Stimulated activated CD4-positive, alpha-beta T cell treated with anti-CD3 and anti-CD28 coated beads, Interleukin-2, amount 100 ng/mL, for 4 hours (primary cell): ENCODE measurements at places on chromosomes 13 and 19.

DNA sequence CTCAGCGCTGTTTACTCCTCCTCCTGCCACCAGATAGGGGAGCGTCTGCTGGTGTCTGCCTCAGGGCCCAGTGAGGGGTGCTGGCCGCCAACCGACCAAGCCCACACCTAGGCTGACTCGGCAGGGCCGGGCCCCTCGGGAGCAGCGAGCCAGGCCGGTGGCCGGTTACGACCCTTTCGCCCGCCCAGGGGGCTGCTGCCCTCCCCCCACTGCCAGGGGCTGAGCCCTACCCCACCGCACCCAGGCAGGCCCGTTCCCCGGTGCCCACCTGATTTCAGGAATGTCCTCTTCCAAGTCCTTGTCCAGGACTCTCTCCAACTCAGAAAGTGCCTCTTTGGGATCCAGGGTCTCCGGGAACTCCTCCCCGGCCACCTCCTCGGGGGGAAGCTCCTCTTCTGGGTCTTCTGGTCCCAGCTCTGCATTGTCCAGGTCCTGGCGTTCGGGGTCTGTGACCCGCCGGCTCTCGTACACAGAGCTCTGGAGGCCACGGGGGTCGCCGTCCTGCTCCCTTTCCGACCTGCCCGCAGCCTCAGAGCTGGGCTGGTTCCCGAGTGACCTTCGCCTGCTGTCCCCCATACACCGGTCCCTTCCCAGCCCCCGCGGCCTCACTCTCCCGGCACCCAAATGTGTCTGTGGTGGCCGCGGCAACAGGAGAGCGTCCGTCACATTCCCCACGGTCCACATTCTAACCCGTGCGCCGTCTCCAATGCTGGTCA, 31.0 kb upstream of the MIER2 start:
- no peak for DNase-seq

- no peak for DNase-seq
Observed at GRCh38 chr13:112347986-112348385, 28.2 kb upstream of the SPACA7 start.

- no peak for DNase-seq
Observed at GRCh38 chr13:45870232-45870631, 18.7 kb upstream of the SIAH3 start.

DNA sequence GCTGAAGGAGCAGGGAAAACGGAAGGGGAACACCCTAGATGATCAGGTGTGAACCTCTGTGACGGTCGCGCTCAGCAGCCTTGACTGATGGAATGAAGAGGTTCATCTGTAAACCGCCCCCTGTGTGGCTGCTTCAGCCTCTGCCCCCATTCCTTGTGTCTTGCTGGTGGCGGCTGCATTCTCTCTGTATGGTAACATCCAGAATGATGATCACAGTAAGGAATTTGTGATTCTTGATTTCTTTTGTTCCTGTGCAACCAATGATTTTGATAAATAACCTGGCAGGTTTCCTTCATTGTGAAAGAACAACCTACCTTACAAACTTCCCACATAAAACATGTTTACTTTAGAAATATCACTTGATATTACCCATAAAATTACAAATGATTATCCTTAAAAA, 118.7 kb upstream of the MCF2L start:
- no peak for DNase-seq

DNA sequence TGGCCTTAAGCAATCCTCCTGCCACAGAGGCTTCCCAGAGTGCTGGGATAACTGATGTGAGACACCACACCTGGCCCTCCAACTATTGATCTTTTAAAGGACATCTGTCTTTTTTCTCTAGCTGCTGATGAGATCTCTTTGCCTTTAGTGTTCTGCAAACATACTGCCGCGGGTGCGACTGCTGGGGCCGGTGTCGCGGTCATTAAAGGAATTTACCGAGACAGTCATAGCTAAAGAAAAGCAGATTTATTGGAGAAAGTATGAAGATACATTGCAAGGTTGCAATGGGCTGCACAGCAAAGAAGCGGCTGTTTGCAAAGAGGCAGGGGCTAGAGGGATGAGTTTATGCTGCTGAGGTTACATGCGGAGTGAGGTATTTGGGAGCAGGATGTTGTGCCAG, 31.2 kb upstream of the LRRC4B start:
- no peak for DNase-seq

- no peak for DNase-seq
Observed at GRCh38 chr19:38316477-38317067, 825 bp upstream of the YIF1B start.

GRCh38 chr13:101120007-101120406, 296.3 kb downstream of the NALCN start:
- DNase-seq = no peak

DNA sequence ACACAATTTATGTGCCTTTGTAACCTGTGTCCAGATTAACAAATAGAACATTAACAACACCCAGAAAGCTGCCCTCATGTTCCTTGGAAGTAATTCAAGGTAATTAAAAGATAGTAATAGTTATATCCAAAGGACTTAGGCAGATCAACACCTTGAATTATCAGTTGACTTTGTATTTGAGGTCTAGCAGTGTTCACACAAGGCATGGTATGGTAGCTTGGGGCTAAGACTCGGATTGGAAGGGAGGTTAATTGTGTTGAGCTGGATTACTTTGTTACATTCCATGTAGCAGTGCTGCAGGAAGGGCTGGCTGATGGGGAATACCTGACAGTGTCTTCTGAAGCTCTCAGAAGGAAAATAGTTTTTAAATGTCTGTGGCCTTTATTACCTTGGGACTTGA, 16.8 kb downstream of the SLC25A15 start:
- DNase-seq = no peak

GRCh38 chr13:38395497-38395788, 45.8 kb downstream of the UFM1 start:
- no peak for DNase-seq

- no peak for DNase-seq
Observed at GRCh38 chr13:73767191-73767741, 366.9 kb downstream of the KLF12 start.

DNA sequence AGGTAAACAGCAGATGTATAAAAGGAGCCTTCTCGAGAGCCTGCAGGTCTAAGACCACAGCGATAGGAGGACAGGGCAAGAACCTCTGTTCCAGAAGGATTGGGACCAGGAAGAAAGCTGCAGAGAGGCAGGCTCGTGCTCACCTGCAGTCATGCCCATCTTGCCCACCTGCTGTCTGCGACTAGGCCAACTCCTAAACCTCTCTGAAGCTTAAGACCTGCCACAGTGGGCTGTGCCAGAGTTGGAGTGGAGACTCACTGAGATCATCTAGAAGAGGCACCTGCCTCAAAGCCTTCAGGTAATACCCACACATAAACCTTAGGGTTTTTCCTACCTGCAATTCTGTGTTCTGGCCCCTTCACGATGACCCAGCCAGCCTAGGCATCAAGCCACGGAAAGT, 68.7 kb downstream of the IRS2 start:
- DNase-seq = no peak

DNA sequence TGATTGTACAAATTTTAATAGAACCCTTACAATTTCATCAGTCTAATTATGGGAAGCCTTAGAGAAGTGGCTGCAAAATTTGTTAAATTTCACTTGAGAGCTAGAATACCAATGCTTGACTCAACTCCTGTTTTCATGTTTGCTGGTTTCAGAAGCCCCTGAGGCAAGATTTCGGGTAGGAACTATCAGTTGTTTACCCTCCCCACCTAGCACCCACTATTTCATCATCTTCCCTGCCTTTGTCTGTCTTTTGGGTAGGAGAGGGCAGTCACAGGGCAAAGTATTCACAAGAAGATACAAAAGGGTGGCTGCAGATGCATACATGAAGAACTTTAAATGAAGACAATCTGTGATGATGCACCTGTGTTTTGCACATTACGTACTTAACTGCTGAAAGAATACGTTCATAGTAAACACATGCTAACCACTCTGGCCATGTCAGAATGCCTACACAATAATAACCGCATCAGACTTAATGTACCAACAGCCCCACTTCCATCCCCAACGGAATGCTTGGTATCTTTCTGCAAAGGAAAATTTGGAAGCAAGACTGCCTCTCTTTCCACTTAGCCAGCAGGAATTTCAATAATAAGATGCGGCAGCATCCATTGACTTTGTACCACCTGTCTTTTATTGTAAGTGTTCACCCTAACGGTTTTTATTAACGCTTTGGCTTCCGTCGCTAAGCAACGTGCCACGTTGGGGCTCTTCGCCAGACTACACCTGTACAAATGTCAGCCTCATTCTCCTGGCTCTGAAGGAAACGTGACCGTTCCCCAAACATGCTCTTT, 30.4 kb downstream of the TPT1 start:
- DNase-seq = no peak

GRCh38 chr13:77300176-77301037, 26.5 kb downstream of the MYCBP2 start:
- no peak for DNase-seq

GRCh38 chr19:16649734-16650133, 10.2 kb downstream of the SMIM7 start:
- no peak for DNase-seq
